ENCODE measurements at places on chromosomes 11 and 22.

GRCh38 chr11:16795146-16795545 lies 56.7 kb downstream of the C11orf58 start:
- no peak for DNase-seq

GRCh38 chr11:34454308-34455032 lies 15.7 kb downstream of the CAT start:
- DNase-seq: no peak

DNA sequence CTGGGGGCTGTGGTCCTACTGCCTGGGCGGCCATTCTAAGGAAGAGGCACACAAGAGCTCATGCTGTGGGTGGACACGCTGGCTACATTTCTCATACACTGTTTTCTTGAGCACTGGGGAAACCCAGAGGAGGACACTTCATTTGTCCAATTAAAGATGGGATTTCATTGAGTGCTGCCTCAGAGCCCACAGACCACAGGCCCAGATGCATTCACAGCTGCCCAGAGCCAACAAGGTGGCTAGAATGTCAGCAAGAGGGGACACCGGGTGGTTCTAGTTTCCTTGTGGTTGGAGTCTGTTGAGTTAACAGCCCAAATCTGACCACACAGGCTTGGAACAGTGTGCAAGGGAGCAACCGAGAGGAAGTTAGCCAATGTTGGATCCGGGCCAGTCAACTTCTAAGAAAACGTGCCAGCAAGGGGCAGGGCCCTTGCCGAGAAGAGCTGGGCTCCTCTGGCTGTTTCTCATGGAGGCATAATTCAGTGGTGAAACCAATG lies 35.0 kb upstream of the SORL1 start:
- peak; percentile 91 for DNase-seq

GRCh38 chr22:47333625-47334024 lies 571.2 kb downstream of the TBC1D22A start:
- DNase-seq: no peak

DNA sequence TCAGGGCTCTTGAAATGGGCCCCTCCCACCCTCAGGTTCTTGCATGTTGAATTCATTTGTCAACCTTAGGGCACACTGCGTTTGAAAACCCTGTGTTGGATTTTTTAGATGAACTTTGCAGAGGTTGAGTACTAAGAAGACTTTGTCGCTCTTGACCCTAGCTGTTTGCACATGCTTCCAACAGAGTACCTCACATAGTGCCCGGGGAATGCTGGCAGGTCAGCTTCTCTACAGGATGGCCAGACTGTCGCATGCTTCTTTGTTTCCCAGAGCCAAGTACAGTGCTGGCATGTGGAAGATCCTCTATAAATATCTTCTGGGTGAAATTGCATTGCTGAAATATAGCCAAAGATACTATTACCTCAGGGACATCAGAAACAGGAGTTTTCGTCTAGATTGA lies 59.9 kb downstream of the FAT3 start:
- no peak for DNase-seq

- DNase-seq: no peak
Measured at GRCh38 chr22:49568751-49569285, 258.9 kb downstream of the BRD1 start.
